ENCODE measurements at places on chromosomes 5 and 9. TPM values are rescaled to one million over a fixed set of nuclear protein-coding genes. Genes with fewer than 3 reads are reported as not detected.
A peak's percentile ranks its signal among the peaks of the same experiment; 100 is the strongest.

Gene INSL4
- total RNA-seq = not detected

DNA sequence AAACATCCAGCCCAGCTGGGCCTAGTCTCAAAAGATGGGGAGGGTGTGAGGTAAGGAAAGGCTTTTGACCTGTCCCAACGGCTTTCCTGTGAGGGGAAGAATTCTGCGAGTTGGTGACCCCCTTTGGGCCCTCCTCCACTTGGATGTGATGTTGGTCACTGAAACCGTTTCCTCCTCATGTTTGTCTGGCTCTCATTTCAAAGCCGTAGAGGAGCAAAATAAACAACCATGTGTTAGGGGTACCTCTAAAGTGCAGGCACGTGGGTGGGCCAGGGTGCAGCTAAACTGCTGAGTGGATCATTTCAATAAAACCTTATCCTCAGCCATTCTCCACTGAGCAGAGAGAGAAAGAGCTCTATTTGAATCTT is 84.3 kb upstream of the MELK start:
- H3K36me3 ChIP-seq = no peaks in the 10 kb centered on the region
- no peak for DNase-seq
- H3K27ac ChIP-seq = peak overlapping the region; percentile 98
- H3K27me3 ChIP-seq = no peaks in the 10 kb centered on the region

DNA sequence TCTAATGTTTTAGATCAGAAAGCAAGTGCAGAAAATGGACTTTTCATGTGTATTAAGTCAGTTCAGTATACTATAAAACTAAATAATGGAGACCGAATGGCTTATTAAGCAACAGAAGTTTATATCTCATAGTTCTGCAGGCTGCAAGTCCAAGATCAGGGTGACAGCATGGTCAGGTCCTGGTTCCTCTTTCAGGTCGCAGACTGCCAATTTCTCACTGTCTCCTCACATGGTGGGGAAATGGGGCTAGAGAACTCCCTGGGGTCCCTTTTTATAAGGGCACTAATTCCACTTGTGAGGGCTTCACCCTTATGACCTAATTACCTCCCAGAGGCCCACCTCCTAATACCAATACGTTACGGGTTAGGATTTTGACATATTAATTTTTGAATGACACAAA is 48.7 kb downstream of the RICTOR start:
- H3K27me3 ChIP-seq = no peaks in the 10 kb centered on the region
- peaks cover 3% of the 10 kb centered on the region for H3K4me1 ChIP-seq
- H3K27ac ChIP-seq = no peak overlapping the region
- no peak overlapping the region for H3K4me3 ChIP-seq
- no peaks in the 10 kb centered on the region for H3K36me3 ChIP-seq

DNA sequence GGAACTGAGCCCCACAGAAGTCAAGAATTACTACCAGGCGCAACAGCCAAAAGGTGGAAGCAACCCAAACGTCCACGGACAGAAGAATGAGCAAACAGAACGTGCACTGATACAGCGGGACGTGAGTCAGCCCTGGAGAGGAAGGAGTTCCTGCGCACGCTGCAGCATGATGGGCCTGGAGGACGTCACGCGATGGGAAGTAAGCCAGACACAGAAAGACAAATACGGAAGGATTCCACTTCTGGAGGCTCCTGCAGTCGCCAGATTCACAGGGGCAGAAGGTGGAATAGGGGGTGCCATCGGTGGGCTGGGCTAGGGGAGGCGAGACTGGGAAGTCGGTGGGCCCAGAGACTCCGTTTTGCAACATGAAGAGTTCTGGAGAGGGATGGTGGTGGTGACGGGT is 80.3 kb upstream of the PHYKPL start:
- no peak for DNase-seq
- H3K27me3 ChIP-seq = no peaks in the 10 kb centered on the region
- H3K36me3 ChIP-seq = no peaks in the 10 kb centered on the region
- no peak overlapping the region for H3K27ac ChIP-seq
- peaks cover 4% of the 10 kb centered on the region for H3K4me1 ChIP-seq
- no peak overlapping the region for H3K4me3 ChIP-seq

DNA sequence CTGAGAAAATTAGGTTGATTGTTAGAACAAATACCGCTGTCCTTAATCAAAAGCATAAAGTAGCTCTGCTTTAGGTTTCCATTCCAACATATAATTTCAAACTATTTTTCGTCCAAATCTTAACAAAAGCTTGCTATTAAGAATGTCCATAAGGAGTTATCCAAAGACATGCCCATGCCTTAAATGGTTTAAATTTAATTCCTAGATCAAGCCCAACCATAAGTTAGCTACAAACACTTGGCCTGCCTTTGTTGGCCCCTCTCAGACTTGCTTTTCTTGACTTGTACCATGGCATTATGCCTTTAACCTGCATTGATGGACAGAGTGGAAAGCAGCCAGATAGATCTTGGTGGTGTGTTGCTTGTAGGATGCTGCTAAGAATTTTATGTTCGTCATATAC is 8.8 kb downstream of the GARNL3 start:
- no peaks in the 10 kb centered on the region for H3K4me1 ChIP-seq
- DNase-seq = no peak
- H3K4me3 ChIP-seq = no peak overlapping the region
- no peaks in the 10 kb centered on the region for H3K27me3 ChIP-seq

- DNase-seq = no peak
- H3K27me3 ChIP-seq = no peaks in the 10 kb centered on the region
- H3K27ac ChIP-seq = no peak overlapping the region
- no peaks in the 10 kb centered on the region for H3K4me1 ChIP-seq
Observed at GRCh38 chr5:34625246-34625645, 30.9 kb upstream of the RAI14 start.

GRCh38 chr9:87959916-87960581 is 14.3 kb downstream of the CDK20 start:
- no peaks in the 10 kb centered on the region for H3K4me1 ChIP-seq
- no peak overlapping the region for H3K4me3 ChIP-seq
- no peaks in the 10 kb centered on the region for H3K36me3 ChIP-seq
- no peak overlapping the region for H3K27ac ChIP-seq

Gene TTC33
- total RNA-seq = 21.6 TPM

DNA sequence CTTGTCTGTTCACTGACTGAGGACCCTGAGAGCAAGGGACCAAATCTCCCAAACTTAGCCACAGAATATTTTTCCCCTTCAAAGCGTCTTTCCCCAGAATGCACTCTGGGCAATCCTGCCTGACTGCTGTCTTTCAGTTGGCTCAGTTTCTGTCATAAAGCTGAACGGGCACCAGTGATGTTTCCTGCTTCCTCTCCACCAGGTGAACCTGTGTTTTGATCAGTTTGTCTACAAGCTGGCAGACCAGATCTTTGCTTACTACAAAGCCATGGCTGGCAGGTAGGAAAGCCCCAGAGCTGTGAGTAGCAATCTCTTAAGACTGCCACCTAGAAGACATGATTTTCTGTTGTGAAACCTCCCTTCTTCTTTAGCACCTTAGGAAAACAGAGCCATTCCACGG is 61.8 kb downstream of the CYFIP2 start:
- H3K27me3 ChIP-seq = no peaks in the 10 kb centered on the region
- H3K36me3 ChIP-seq = peaks cover 15% of the 10 kb centered on the region
- H3K4me1 ChIP-seq = no peaks in the 10 kb centered on the region
- H3K4me3 ChIP-seq = no peak overlapping the region
- DNase-seq = no peak

DNA sequence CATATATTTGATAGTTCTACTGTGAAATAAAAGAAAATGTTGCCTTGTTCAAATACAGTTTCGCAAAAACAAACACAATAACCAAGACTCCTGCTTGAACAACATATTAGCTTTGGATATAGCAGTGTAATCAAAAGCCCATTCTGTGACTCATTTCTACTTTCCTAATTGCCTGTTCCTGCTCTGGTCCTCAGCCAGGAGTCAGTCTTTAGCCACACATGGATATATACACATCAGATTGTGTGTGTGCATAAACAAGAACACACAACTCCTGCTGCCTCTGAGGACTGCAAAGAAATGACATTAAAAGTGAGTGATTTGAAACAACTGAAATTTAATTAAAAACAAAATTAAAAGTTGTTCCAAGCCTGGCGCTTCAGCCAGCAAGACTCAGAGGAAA is 334.8 kb downstream of the TRIM32 start:
- no peaks in the 10 kb centered on the region for H3K27me3 ChIP-seq

DNA sequence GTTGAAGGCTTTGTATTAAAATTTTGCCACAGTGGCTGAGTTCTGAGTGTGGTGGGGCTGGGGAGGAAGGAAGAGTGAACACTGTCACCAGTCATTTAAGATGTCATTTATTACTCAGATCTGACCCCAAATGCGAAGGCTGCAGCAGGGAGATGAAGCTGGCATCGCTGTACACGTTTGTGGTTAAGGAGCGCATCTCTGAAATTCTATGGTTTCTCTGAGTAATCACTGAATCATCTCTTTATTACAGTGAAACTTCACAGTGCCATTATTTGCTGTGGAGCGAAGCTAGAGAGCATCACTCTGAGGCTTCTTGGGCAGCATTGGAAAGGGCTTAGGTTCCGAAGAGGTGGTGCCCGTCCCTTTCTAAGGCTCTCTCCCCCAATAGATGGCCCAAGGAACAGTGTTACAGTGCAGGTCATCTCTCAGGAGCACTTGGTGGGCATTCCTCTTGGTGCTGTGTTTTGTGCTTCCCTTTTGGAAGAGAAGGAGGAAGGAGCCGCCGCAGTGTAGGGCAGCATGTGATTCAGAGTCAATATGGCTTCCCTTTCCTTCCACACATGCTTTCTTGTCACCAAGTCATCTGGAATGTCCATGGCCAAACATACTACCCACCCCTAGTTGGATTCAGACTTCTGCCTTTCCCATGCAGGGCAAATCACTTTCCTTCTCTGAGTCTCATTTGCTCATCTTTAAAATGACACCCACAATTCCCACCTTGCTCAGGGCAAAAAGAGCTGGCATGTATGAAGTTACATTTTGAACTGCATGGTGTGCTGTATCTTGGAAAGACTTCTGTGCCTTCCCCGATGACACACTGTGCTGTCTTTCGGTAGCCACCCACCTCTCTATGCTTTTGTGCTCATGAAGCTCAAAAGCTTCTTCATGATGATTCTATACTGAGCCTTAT is 9.3 kb upstream of the TEX48 start:
- H3K36me3 ChIP-seq = no peaks in the 10 kb centered on the region
- DNase-seq = no peak
- H3K27ac ChIP-seq = no peak overlapping the region
- no peaks in the 10 kb centered on the region for H3K27me3 ChIP-seq
- no peak overlapping the region for H3K4me3 ChIP-seq
- no peaks in the 10 kb centered on the region for H3K4me1 ChIP-seq

GRCh38 chr5:85512896-85513295 is 1104.8 kb upstream of the COX7C start:
- H3K27me3 ChIP-seq = no peaks in the 10 kb centered on the region
- no peak overlapping the region for H3K4me3 ChIP-seq
- DNase-seq = no peak
- H3K27ac ChIP-seq = no peak overlapping the region
- no peaks in the 10 kb centered on the region for H3K36me3 ChIP-seq

Gene OR1Q1
- total RNA-seq = not detected

DNA sequence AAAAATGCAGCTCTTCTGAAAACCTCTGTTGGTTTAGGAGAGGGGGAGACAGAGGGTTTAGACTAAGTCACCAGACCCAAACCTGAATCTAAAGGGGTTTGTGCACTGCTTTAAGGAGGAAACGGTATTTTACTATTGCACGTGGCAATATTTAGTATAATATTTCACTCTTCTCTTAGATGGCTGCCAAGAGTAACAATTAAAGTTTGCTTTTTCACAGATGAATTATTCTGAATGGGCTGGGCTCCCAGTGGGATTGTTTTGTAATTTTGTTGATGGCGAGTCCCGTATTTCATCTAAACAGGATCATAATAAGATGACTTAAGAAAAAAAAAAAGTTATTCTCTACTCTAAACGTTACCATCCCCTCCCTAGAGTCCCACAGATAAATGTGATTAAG is 245.4 kb downstream of the PCSK5 start:
- H3K4me1 ChIP-seq = no peaks in the 10 kb centered on the region
- no peak overlapping the region for H3K4me3 ChIP-seq
- DNase-seq = peak; percentile 11
- H3K36me3 ChIP-seq = no peaks in the 10 kb centered on the region
- no peak overlapping the region for H3K27ac ChIP-seq

- no peak overlapping the region for H3K4me3 ChIP-seq
- no peaks in the 10 kb centered on the region for H3K27me3 ChIP-seq
- DNase-seq = no peak
- no peak overlapping the region for H3K27ac ChIP-seq
- H3K4me1 ChIP-seq = no peaks in the 10 kb centered on the region
Observed at GRCh38 chr5:14226992-14227391, 83.8 kb downstream of the TRIO start.

DNA sequence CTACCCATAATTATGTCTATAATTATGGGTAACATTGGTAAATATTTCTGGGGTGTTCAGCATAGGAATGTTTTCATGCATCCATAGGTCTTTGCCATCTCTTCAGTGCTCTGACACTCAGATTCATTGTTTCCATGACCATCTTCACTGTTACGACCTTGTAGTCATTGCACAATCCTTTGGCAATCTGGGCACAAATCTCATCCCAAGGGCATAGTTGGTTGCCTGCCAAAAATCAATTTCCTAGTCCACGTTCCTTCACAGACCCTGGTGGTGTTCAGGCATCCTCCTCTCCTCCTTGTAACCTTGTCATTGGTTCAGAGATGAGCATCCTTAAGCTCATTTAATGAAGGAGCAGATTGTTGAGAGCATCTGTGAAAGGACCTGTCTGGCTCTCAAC is 1400.7 kb downstream of the CDH12 start:
- no peak for DNase-seq
- H3K36me3 ChIP-seq = no peaks in the 10 kb centered on the region
- no peaks in the 10 kb centered on the region for H3K27me3 ChIP-seq
- H3K27ac ChIP-seq = no peak overlapping the region

GRCh38 chr9:64128572-64128971 is 1156.4 kb downstream of the FOXD4L5 start:
- DNase-seq = no peak
- no peaks in the 10 kb centered on the region for H3K4me1 ChIP-seq
- H3K27ac ChIP-seq = no peak overlapping the region
- H3K36me3 ChIP-seq = no peaks in the 10 kb centered on the region

Gene SPRY4
- 18.4 TPM for total RNA-seq

Gene LTC4S
- total RNA-seq = 9.4 TPM

Gene PDZD2
- total RNA-seq = 106 TPM

Data from tibial nerve (tissue), 4 donors.